A549 treated with dexamethasone at 1 μM for 4 hours (cell line): ENCODE measurements at places on chromosomes 6 and 20. TPM values are rescaled to one million over a fixed set of nuclear protein-coding genes. Genes with fewer than 3 reads are reported as not detected.

The ATP6V1G2 gene
- total RNA-seq: 0.42 to 0.88 TPM (median 0.78 TPM) in 5 replicates

The MAFB gene
- 0.19 to 0.37 TPM (median 0.28 TPM) in 5 replicates for total RNA-seq

The LBP gene
- total RNA-seq: 0.97 to 1.5 TPM (median 1.1 TPM) in 5 replicates

The EYA4 gene
- 7.5 to 13.5 TPM (median 10.8 TPM) in 5 replicates for total RNA-seq

The CALHM5 gene
- total RNA-seq: 0.02 to 0.06 TPM (median 0.06 TPM) in 5 replicates

The GNAS gene
- total RNA-seq: 649 to 731 TPM (median 682 TPM) in 5 replicates

The PNPLA1 gene
- 0.03 TPM in 1 of 5 replicates, not detected in the others for total RNA-seq

The SIRPB1 gene
- 0.47 to 0.95 TPM (median 0.74 TPM) in 5 replicates for total RNA-seq

The TMEM74B gene
- 2.4 to 3.5 TPM (median 3.1 TPM) in 5 replicates for total RNA-seq

The GRIK2 gene
- total RNA-seq: 0.43 to 0.61 TPM (median 0.51 TPM) in 5 replicates

The CCN6 gene
- not detected in 5 replicates for total RNA-seq

The SLC25A27 gene
- total RNA-seq: 0.10 to 0.66 TPM (median 0.50 TPM) in 5 replicates

The POU5F1 gene
- 11.8 to 22.2 TPM (median 16.0 TPM) in 5 replicates for total RNA-seq

The GATA5 gene
- total RNA-seq: 0.45 to 0.86 TPM (median 0.75 TPM) in 5 replicates

The C2 gene
- 0.27 to 0.40 TPM (median 0.30 TPM) in 5 replicates for total RNA-seq

The BPIFA1 gene
- not detected in 5 replicates for total RNA-seq

The PHACTR2 gene
- total RNA-seq: 3.4 to 7.8 TPM (median 5.5 TPM) in 5 replicates

The BIRC7 gene
- total RNA-seq: 1.3 to 2.4 TPM (median 1.8 TPM) in 5 replicates

The TMEM200A gene
- 0.03 to 0.06 TPM (median 0.06 TPM) in 5 replicates for total RNA-seq

The RBCK1 gene
- 100 to 145 TPM (median 133 TPM) in 5 replicates for total RNA-seq

The SLC17A1 gene
- 0.09 TPM in 1 of 5 replicates, not detected in the others for total RNA-seq

The DDO gene
- total RNA-seq: 0.06 to 0.15 TPM (median 0.09 TPM) in 5 replicates

The ENTPD6 gene
- 156 to 197 TPM (median 186 TPM) in 5 replicates for total RNA-seq

The CLIC5 gene
- 0.04 TPM in 1 of 5 replicates, not detected in the others for total RNA-seq

The TFAP2A gene
- total RNA-seq: 7.0 to 11.4 TPM (median 10.4 TPM) in 5 replicates

The C20orf202 gene
- 0.05 to 0.08 TPM (median 0.07 TPM) in 3 of 5 replicates, not detected in the others for total RNA-seq

The CLDN20 gene
- total RNA-seq: 0.10 TPM in 1 of 5 replicates, not detected in the others

The RSPH3 gene
- 3.7 to 5.9 TPM (median 5.4 TPM) in 5 replicates for total RNA-seq

The GPR63 gene
- 0.30 to 0.47 TPM (median 0.36 TPM) in 5 replicates for total RNA-seq

The RAMACL gene
- total RNA-seq: 0.07 to 0.18 TPM (median 0.11 TPM) in 5 replicates

The RFX6 gene
- total RNA-seq: not detected in 5 replicates

The ZFP57 gene
- not detected in 5 replicates for total RNA-seq

The LGSN gene
- total RNA-seq: 1.9 to 3.7 TPM (median 2.7 TPM) in 5 replicates

The ZBP1 gene
- total RNA-seq: not detected in 5 replicates
